Ovary (tissue), 10 donors: ENCODE measurements at places on chromosomes 2 and 18. TPM values are rescaled to one million over a fixed set of nuclear protein-coding genes. Genes with fewer than 3 reads are reported as not detected.

Gene SPC25
- 0.84 TPM for total RNA-seq

Gene EML4
- total RNA-seq, result 31.5 TPM

GRCh38 chr2:112800881-112801583 is 16.7 kb upstream of the IL1A start:
- no peak overlapping the region for H3K4me3 ChIP-seq
- DNase-seq, result no peak
- no peaks in the 10 kb centered on the region for H3K27me3 ChIP-seq
- no peaks in the 10 kb centered on the region for H3K4me1 ChIP-seq

DNA sequence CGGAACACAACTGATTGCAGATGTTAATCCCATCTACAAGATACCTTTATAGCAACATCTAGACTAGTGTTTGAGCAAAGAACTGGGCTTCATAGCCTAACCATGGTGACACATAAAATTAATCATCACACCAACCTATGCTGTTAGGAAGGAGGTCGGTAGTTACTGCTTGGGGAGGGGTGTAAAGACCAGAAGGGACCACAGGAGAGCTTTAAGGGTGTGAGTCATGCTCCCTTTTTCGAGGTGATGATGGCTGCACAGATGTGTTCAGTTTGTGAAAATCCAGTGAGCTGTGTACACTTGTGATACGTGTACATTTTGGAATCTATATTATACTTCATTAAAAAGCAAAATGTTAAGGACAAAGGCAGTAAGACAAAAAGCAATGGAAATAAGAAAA is 4.6 kb upstream of the SEH1L start:
- no peak overlapping the region for H3K27ac ChIP-seq
- H3K4me3 ChIP-seq, result no peak overlapping the region
- H3K4me1 ChIP-seq, result no peaks in the 10 kb centered on the region

GRCh38 chr2:128626760-128627511 is 308.3 kb upstream of the HS6ST1 start:
- no peak for DNase-seq
- H3K4me1 ChIP-seq, result no peaks in the 10 kb centered on the region
- H3K4me3 ChIP-seq, result no peak overlapping the region
- no peaks in the 10 kb centered on the region for H3K36me3 ChIP-seq

GRCh38 chr2:208999911-209000310 is 423.9 kb upstream of the MAP2 start:
- no peaks in the 10 kb centered on the region for H3K36me3 ChIP-seq
- DNase-seq, result no peak
- no peak overlapping the region for H3K4me3 ChIP-seq
- H3K27ac ChIP-seq, result no peak overlapping the region
- H3K27me3 ChIP-seq, result no peaks in the 10 kb centered on the region

DNA sequence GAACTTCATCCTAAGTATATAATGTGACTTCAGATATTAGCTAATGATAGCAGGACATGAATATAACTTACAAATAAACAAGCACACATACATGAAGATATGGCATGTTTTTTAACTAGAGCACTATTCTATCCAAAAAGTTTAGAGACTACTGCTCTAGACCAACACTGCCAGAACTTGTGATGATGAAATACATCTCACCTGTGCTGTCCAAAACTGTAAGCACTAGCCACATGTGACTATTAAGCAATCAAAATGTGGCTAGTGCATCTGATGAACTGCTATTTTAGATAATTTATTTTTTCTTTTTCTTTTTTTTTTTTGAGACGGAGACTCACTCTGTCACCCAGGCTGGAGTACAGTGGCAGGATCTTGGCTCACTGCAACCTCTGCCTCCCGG is 7.1 kb downstream of the AAK1 start:
- DNase-seq, result no peak
- no peaks in the 10 kb centered on the region for H3K36me3 ChIP-seq
- no peak overlapping the region for H3K4me3 ChIP-seq
- peaks cover 11% of the 10 kb centered on the region for H3K4me1 ChIP-seq
- no peak overlapping the region for H3K27ac ChIP-seq
- H3K27me3 ChIP-seq, result no peaks in the 10 kb centered on the region

GRCh38 chr18:72372076-72372475 is 172.1 kb downstream of the CBLN2 start:
- H3K27ac ChIP-seq, result no peak overlapping the region
- no peaks in the 10 kb centered on the region for H3K27me3 ChIP-seq
- H3K4me3 ChIP-seq, result no peak overlapping the region
- no peak for DNase-seq
- H3K36me3 ChIP-seq, result no peaks in the 10 kb centered on the region

- H3K4me1 ChIP-seq, result peaks cover 2% of the 10 kb centered on the region
- no peak for DNase-seq
- no peak overlapping the region for H3K4me3 ChIP-seq
- no peaks in the 10 kb centered on the region for H3K27me3 ChIP-seq
Measured at GRCh38 chr2:227456102-227456501, 15.9 kb upstream of the AGFG1 start.

DNA sequence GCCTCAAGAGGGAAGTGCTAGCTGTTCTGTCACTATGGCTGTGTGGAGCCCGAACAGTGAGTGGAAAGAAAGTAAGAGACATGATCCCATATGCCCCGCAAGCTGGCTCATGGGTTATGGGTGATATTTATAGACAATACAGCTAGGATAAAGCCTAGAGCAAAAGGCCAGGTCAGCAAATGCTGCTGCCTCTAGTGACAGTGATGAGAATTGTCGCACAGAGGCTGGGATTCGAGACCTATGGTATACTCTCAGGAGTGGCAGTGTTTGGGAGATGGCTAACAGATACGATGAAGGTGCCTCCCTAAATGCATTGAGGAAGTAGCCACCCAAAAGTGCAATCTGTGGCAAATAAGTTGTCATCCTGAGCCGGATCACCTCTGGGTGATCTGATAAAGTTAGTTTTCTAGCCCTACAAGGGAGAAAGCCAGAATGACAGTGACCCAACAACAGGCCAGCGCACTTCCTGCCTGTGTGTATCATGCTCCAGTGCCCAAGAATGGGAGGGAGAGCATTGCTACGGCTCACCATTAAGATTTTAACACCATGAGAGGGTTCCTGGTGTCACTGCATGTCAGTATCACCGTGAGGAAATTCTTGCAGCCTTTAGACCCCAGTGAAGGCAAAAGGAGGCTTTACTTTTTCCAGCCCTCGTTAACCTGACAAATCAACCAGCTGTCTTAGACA is 92.2 kb upstream of the TGFA start:
- H3K4me1 ChIP-seq, result no peaks in the 10 kb centered on the region
- no peaks in the 10 kb centered on the region for H3K27me3 ChIP-seq
- H3K36me3 ChIP-seq, result no peaks in the 10 kb centered on the region

DNA sequence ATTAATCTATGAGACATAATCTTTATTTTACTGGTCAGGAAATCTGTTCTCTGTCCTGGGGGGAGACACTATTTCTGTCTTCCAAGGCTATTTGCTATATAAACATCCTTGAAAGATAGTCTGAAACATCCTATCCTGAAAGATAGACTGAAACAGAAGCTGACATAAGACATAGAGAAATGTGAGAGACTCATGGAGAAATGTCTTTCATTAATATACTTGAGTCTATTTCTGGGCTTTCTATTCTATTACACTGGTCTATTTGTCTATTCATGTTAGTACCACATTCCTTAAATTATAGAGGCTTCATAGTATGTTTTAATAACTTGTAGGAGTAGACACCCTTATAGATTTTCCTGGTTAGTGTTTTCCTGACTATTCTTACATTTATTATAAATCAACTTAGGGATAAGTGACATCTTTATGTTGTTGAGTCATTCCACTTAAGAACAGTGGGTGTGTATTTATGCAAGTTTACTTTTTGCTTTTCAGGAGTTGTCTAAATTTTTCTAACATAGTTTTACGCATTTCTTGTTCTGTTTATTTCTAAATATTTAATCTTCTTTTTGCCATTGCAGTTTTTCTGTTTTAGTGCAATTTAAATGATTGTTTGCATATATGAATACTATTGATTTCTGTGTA is 244.9 kb upstream of the ZSWIM2 start:
- no peaks in the 10 kb centered on the region for H3K36me3 ChIP-seq
- no peaks in the 10 kb centered on the region for H3K4me1 ChIP-seq
- DNase-seq, result no peak
- H3K27me3 ChIP-seq, result no peaks in the 10 kb centered on the region
- H3K27ac ChIP-seq, result no peak overlapping the region

DNA sequence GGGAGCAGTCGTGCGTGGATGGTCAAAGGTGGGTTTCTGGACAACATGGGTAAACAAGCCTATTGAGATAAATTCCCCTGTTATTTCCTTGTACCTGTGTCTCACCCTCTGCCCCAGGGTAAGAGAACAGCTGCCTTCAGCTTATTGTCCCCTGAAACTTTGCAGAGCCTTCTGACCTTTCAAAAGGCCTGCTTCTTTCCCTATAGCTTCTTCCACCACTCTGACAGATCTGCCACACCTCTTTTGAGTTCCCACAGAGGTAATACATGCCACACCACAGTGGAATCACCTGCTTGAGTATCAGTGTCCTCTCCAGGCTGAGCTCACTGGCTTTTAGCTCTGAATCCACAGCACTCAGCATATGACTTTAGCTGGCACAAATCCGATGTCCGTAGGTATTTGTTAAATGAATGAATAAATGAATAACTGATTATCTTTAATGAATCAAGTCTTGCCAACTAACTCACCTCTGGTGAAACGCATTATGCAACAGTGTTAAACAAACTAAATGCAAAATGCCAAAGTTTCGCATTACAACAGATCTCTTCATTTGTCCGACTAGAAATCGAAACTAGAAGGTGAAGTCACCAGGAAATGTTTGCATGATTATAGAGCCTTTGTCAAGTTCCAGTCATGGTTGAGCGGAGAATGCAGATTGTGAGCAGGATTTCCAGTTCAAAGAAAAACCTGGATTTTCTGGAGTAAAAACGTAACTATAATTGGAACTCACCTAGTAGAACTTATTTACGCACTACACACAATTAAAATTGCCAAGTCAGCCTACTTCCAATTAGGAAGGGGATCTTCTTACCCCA is 16.4 kb downstream of the DYNAP start:
- H3K36me3 ChIP-seq, result no peaks in the 10 kb centered on the region
- no peak overlapping the region for H3K4me3 ChIP-seq
- H3K4me1 ChIP-seq, result no peaks in the 10 kb centered on the region
- H3K27ac ChIP-seq, result no peak overlapping the region

Gene CRYGD
- total RNA-seq, result 1.5 TPM

DNA sequence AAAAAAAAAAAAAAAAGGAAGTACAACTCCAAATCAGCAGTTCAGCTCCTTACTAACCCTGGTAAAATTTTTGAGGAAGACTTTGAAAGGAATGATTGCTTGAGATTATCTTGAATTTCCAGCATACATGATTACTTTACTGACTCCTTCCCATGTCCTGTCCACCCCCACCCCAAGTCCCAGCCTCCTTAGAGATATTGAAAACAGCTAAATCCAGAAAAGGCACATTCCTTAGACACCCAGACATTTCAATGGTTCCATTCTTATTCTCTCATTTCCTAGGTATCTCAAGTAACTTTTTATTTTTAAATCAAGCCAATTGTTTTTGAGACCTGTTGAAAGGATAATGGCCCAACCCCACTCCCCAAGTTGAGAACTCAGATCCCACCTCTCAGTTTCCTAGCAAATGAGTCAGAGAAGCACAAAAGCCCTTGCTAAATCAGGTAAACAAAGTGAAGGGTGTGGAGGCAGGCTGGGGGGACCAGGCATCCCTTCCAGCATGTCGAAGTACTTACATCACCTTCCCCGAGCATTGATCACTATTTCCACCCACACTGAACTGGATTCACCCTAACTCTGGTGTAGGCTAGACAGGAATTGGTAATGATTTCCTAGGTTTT is 95.4 kb upstream of the FZD7 start:
- no peaks in the 10 kb centered on the region for H3K27me3 ChIP-seq
- H3K4me1 ChIP-seq, result peaks cover 3% of the 10 kb centered on the region

Gene CAVIN2
- total RNA-seq, result 47.9 TPM

DNA sequence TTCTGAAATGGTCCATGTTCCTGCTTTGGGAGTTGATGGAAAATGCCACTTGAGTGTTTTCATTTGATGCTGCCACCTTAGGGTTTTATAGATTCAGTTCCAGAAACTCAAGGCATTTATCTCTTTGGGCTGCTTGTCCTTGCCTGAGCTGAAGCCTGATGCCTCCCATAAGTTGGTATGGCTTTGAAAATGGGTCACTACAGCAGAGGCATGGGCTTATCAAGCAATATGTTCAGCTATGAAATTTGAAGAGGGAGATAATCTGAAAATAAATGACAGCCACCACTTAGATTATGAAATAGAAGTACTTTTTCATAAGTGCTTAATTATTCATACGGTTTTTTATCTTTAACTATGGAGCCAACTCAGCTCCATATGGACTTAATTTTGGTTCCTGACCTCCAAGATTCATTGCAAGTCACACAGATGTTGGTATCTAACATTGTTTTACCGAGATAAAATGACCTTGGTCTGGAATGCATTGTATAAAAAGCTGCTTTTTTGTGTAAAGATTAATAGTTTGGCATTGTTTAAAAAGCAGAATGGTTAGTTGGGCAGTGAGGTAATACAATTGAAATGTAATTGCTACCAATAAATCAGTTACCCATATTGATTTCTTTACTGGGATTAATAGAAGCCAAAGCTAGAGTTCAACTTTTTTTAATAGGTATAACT is 4.5 kb downstream of the SLC14A1 start:
- H3K36me3 ChIP-seq, result no peaks in the 10 kb centered on the region
- DNase-seq, result no peak
- H3K27ac ChIP-seq, result no peak overlapping the region
- H3K4me3 ChIP-seq, result no peak overlapping the region

GRCh38 chr2:136207030-136207623 is 89.2 kb upstream of the CXCR4 start:
- no peaks in the 10 kb centered on the region for H3K4me1 ChIP-seq
- no peaks in the 10 kb centered on the region for H3K36me3 ChIP-seq
- no peaks in the 10 kb centered on the region for H3K27me3 ChIP-seq
- H3K4me3 ChIP-seq, result no peak overlapping the region

DNA sequence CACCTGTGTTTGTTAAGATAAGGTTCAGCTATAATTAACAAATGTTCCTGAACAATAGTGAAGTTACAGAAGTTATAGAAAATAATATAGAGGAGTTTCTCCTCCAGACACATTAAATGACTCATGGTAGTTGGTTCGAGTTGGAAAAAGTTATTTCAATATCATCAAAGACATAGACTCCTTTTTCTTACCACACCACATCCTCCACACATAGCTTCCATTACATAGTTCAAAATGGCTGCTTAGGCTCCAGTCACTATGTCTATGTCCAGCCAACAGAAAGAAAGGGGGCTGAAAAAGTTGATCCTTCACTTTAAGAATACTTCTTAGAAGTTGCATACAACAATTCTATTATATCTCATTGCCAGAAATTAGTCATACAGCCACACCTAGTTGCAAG is 50.7 kb downstream of the DYNAP start:
- H3K36me3 ChIP-seq, result no peaks in the 10 kb centered on the region
- no peak overlapping the region for H3K4me3 ChIP-seq
- H3K27me3 ChIP-seq, result no peaks in the 10 kb centered on the region
- no peak overlapping the region for H3K27ac ChIP-seq

- no peak overlapping the region for H3K4me3 ChIP-seq
- H3K27me3 ChIP-seq, result no peaks in the 10 kb centered on the region
- H3K27ac ChIP-seq, result no peak overlapping the region
- no peaks in the 10 kb centered on the region for H3K4me1 ChIP-seq
- H3K36me3 ChIP-seq, result no peaks in the 10 kb centered on the region
- no peak for DNase-seq
Measured at GRCh38 chr18:47901624-47902362, 28.7 kb downstream of the SMAD2 start.

Gene FEV
- total RNA-seq, result not detected
